Smooth muscle cell of trachea (primary cell): ENCODE measurements at places on chromosomes 1 and 21. TPM values are rescaled to one million over a fixed set of nuclear protein-coding genes. Genes with fewer than 3 reads are reported as not detected.

The RHCE gene
- 0.15 and 0.99 TPM in 2 replicates for total RNA-seq

The SLC6A17 gene
- total RNA-seq, result 0.29 and 0.33 TPM in 2 replicates

The PLPP3 gene
- total RNA-seq, result 265 and 554 TPM in 2 replicates

The CACNA1S gene
- not detected in 2 replicates for total RNA-seq

The TLCD4 gene
- total RNA-seq, result 0.29 and 0.50 TPM in 2 replicates

The NR1I3 gene
- not detected in 2 replicates for total RNA-seq

The CELA2B gene
- total RNA-seq, result not detected in 2 replicates

The NCAM2 gene
- 9.3 and 14.8 TPM in 2 replicates for total RNA-seq

The LCE1C gene
- total RNA-seq, result not detected in 2 replicates

The ASCL5 gene
- total RNA-seq, result not detected in 2 replicates
